ENCODE measurements at places on chromosomes 7 and 10.

GRCh38 chr10:47283101-47283630, 16.8 kb upstream of the GDF10 start:
- no peak for DNase-seq

- no peak for DNase-seq
Observed at GRCh38 chr7:73847941-73848723, 5.8 kb upstream of the METTL27 start.

DNA sequence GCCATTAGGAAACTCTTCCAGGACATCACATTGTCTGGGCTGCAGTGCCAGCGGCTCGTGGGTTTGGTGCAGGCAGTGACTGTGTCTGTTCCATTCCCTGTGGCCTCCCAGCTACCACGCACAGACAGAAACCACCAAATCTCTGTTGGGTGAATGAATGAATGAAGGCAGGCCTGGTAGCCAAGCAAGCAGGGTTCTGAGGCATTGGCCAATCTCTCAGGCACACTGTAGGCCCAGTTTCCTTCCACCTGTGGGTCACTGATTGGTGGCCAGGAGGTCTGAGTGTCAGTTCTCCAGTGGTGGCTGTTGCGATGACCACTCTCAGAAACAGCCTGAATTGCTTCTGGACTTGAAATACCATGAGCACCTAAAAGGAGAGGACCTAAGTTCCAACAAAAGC, 59.4 kb upstream of the CTBP2 start:
- no peak for DNase-seq

DNA sequence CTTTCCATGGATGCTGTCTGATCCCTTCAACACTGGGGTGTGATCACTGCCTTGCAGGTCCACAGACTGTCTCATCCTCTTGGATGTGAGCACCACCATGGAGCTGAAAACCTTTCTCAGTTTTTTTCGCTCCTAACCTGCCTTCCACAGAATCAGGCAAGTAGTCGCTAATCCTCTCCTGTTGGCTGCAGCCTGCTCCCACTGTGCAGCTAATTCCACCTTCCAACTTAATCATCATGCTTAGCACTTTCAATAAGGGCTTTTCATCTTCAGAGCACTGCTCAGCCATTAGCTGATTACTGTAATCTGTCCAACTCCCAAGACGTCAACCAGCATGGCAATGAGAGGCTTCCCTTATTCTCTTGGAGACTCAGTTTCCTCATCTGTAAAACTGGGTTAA, 15.1 kb upstream of the CDH23 start:
- DNase-seq: no peak

- DNase-seq: no peak
Observed at GRCh38 chr7:135756191-135756590, 7.6 kb upstream of the FAM180A start.

DNA sequence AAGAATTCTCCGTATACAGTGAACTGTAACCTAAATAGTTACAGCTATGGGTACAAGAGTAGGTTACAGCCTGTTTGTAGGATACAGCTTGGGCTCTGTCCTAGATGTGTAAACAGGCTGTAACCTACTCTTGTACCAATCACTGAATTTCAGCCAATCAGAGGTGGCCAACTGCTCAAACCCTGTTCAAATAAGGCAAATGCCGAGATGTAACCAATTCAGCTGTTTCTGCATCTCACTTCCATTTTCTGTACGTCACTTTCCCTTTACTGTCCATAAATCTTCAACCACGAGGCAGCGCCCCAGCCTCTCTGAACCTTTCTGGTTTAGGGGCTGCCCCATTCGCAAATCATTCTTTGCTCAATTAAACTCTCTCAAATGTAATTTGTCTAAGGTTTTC, 8.3 kb upstream of the MMP21 start:
- no peak for DNase-seq

GRCh38 chr10:3848775-3849635, 64.0 kb upstream of the KLF6 start:
- no peak for DNase-seq

DNA sequence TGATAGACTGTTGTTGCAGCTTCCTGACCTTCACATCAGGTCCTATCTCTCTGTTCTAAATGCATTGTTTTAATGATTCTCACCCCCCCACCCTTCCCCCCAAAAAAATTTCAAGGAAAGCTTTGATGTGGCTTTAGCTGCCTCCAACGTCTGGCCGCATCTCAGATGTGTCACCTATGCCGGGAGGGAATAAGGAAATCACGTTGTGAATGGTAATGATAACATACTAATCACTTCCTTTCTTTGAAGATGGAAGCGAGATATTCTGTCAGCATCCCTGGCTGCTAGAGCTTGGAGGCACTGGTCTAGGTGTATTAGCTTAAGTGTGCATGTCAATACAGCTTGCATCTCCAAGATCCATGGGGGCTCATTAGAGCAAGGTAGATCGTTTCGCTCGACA, 89.6 kb downstream of the VTI1A start:
- no peak for DNase-seq

DNA sequence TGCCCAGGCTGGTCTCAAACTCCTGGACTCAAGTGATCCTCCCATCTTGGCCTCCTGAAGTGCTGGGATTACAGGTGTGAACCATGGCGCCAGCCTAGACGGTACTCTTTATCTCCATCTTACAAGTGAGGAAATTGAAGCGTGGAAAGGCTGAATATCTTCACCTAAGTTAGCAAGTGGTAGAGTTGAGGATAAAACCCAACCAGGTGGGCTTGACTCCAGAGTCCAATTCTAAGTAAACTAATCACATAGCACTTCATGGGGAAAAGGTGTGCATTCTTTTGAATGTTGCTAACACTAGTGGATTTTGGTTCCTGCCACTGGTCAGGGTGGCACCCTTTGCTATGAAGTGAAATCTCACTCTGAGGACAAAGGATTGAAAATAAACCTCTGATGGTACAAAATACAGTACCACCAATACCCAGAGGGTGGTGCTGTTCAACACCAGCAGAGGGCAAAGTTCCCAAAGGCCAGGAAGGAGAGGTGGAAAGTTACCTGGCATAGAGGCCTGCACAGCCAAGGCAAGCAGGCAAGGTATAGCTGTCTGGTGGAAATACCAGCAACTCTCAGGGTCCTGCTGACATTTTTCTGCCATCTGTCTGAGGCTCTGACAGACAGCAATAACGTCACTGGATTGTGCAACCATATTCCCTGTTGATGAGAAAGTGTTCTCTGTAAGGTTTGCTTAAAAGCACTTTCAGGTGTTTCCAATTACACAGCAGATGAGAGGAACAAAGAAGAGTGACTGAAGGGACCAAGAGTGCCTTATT, 17.6 kb downstream of the ZDHHC16 start:
- peak; percentile 41 for DNase-seq

- DNase-seq: no peak
Observed at GRCh38 chr7:30931161-30931928, 19.7 kb downstream of the AQP1 start.

- no peak for DNase-seq
Observed at GRCh38 chr10:58980826-58981415, 195.5 kb upstream of the PHYHIPL start.

DNA sequence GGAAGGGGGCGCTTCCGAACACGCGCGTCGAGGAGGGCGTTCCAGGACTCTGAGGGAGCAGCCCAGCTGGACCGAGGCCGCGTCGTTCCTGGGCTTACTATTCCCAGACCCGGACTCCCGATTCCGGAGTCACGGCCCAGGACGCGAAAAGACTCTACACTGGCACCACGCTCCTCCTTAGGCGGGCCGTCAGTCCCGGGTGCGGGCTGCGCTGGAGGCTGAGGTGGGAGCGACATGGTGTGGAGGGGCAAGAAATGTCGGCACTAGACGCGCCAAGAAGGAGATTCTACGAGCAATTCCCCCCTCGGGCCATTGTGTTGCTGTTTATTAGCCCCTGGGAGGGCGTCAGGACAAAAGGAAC, 584 bp upstream of the RUNDC3B start:
- DNase-seq: peak; percentile 32

All from activated naive CD4-positive, alpha-beta T cell treated with anti-CD3 and anti-CD28 coated beads, Interleukin-2, amount 10 ng/mL, durations not matched to agents 7 days and 5 days (primary cell).